ENCODE measurements at places on chromosomes 2 and 18.

DNA sequence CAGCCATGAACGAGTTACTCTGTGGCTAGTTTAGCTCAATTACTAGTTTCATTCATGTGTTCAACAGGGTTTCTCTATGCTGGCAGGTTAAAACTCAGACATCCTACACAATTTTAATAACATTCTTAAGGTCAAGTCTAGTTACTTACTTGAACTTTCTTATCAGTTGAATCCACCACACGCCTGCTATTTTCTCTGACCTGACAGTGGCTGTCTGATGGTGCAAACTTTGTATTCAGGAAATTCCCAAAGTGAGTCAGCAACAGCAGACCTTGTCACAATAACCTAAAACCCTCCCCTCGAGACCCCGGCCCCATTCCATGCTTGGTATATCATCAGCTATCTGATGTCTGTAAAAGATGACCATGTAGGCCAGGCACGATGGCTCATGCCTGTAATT lies 20.8 kb upstream of the CIDEA start:
- DNase-seq: no peak

GRCh38 chr18:50338122-50338521 lies 36.7 kb upstream of the SKA1 start:
- no peak for DNase-seq

GRCh38 chr2:69171116-69171896 lies 158.3 kb downstream of the ANTXR1 start:
- DNase-seq: no peak

GRCh38 chr18:9947248-9947647 lies 33.4 kb downstream of the VAPA start:
- no peak for DNase-seq

GRCh38 chr18:74950479-74950878 lies 258.5 kb downstream of the PTGR3 start:
- no peak for DNase-seq

DNA sequence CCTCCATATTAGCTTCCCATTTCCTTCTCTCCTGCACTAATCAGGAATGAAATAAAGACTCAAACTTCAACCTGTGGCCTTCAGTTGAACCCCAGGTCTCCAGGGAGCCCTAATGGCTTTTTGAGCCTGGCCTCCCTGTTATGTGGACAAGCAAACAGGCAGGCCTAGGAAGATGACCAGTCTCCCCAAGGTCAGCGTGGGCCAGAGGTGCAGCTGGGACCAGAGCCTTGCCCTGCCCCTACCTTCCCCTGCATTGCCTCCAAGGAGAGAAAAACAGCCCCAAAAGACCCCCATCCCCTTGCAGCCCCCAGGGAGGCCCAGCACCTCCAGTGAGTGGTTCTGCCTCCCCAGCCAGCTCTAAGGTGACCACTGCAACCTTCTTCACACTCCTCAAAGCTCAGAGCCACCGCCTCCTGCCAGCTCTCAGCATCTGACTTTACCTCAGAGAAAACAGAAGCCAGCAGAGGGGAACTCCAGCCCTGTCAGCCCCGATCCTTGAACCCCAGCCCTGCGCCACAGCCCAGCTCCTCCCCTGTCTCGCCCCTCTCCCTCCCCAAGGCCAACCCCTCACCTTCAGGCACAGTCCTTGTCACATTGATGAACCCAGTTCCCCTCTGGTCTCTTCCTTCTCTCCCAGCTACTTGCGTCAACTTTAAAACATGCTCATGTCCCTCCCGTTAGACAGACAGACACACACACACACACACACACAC lies 59.5 kb upstream of the ID2 start:
- DNase-seq: no peak

DNA sequence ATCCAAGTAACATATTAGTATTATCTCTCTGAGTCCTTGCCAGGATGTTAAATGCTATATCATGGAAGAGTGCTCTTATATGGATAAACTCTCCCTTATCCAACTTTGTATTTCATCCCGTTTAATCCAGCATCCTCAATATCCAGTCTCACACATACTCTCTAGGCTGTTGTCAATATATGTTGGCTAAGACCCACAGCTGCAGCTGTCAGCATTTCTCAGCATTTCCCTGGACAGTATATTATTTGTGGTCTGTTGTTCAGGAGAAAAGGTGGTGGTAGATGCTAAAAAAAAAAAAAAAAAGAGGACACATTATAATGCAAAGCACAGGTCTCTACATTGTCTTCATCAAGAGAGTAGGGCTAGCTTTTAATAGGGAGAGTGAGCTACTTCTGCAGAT lies 1368.0 kb upstream of the ZEB2 start:
- no peak for DNase-seq

DNA sequence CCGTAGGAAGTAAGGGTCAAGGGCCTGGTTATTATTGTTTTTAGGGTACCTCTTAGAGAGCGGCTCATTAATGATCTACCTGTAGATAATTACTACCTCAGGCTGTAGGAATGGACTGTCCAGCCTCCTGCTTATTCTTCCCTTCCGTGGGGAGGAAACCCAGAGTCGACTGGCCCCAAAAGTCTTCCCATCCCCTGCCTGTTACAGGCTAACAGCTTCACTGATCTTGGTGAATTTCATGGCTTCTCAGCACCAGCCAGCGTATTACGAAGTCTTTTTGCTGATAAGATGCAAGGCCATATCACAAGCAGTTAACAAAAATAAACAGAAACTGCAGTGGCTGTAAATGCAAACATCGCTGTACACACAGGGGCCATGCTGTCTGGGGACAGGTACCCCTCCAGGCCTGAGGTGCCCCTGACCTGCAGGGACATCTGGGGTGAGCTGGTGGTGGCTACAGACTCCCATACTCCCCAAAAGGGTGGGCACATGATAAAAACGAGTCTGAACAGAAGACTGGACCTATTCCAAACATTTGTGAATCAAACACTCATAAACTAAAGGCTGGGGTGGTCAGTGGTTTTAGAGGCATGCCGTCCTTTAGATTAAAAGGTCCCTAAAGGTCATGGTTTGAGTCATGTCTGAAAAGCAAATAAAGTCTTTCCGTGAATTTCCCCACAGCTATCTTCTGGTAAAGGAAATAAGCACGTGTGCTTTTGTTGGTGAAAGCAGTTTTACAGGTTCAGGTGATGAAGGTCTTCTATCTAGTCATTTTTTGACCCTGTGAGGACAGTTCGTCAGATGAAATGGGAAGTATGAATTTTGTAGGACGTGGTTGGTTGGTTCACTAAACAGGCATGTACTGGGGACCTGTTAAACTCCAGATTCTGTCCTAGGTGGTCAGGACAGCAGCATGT lies 36.7 kb downstream of the TTC39C start:
- DNase-seq: no peak

GRCh38 chr2:137900421-137901141 lies 63.7 kb upstream of the HNMT start:
- DNase-seq: no peak

DNA sequence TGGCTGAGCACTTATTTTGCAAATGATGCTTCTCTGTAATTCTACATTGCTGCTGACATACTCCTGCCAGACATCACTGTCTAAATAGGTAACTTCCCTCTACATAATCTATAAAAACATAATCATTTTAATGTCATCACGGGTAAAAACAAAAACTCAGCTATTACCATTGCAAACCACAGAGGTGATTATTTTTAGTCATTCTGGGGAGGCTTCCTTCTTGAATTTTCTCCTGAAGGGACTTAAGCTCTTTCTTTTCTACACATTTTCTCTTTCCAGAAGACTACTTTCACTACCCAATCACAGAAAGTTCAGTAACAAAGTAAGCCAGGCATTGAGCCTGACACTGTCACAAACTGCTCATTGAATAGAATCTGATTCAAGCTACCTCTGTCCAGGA lies 40.4 kb upstream of the NFU1 start:
- DNase-seq: no peak

DNA sequence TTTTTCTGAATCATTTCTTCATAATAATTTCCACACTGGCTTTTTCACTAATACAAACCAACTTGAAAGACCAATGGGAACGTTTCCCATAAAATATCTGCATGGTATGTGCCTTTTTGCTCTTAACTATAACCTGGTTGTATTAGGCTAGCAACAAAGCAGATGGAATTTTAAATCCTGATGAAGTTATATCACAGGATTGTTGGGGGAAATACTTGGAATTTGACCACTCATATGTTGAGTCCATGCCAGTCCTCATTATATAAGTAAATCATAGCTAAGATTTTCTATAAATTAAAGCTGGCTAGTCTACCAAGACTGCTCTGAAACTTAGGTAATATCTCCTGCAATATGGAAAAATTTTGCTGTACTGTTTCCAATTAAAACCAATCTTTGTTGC lies 99.5 kb downstream of the TANC1 start:
- no peak for DNase-seq

DNA sequence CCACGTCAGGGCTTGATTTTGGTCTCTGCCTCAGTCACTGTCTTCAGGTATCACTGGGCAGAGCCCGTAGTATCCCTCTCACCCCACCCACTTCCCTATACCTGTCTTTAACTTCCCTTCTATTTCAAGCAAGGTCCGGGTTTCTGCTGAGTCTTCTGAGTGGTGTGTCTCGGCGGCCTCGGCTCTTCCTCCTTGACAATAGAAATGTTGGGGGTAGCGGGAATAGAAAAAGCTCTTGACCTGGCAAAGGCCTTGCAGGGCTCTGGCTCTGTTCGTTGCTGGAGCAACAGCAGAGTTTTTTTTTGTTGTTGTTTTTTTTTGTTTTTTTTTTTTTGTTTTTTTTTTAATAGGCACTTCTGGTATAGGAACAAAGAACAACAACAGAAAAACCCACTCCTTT lies 16.0 kb upstream of the IGFBP5 start:
- no peak for DNase-seq

- no peak for DNase-seq
Measured at GRCh38 chr2:41912776-41913175, 135.0 kb upstream of the PKDCC start.
